NCI-H524 (cell line): ENCODE measurements at places on chromosomes 1 and 21.

GRCh38 chr1:155977690-155978324 is 540 bp downstream of the ARHGEF2 start:
- DNase-seq, result no peak

DNA sequence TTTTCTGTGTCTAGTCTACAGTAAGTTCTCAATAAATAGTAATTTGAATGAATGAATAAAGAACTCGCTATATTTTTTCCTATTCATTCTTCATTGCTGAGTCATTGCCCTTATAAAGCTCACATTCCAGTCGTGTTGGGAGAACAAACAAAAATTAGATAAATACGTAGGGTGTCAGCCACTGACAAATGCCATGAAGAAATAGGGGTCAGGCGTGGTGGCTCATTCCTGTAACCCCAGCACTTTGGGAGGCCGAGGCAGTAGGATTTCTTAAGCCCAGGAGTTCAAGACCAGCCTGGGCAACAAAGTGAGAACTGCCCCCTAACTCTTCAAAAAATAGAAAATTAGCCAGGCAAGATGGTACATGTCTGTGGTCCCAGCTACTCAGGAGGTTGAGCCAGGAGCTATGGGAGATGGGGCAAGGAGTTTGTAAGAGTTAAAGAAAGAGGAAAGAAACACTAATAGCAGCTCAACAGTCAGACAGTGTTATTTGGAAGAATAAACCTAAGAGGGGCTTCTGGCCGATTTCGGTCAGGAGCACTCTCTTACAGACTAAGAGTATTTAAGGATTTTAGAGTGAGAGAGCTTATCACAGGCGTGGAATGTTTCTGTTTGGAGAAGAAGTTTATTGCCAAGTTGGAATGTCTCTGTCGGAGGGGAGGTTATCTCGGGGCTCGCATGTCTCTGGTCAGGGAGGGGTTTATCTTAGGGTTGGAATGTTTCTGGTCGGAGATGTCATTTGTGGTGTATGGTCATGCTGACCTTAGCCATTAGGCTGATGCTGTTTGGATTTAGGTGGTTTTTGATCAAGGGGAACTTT is 1.8 kb upstream of the CHML start:
- no peak for DNase-seq

DNA sequence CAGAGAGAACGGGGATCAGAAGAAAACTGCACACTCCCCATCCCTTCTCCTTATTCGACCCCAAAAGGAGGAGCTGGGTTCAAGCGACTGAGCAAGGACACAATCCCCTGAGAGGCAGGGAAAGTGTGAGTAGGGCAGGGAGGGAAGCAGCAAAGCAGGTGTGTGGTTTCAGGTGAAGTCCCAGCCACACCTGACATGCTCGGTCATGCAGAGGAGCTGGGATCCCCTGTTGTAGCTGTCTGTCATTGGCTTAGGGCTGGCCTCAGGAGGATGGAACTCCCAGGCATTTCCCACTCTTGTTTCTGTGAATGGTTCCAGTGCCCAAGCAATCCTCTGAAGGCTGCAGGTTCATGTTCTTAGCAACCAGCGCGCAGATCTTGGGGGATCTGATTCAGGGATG is 150.7 kb downstream of the DSCAM start:
- DNase-seq, result no peak

GRCh38 chr1:178484698-178485225 is 12.0 kb downstream of the CLEC20A start:
- no peak for DNase-seq

DNA sequence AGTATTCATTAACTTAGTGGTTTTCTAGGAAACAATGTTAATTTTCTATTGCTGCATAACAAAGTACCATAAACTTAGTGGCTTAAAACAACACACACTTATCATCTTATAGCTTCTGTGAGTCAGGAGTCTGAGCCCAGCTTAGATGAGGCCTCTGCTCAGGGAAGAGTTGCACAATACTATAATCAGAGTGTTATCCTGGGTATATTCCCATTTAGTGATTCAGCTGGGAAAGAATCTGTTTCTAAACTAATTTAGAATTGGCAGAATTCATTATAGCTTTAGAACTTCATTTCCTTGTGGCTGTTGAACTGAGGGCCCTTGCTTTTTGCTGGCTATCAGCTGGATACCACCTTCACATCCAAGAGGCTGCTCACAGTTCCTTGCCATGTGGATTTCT is 515.5 kb downstream of the BRINP3 start:
- DNase-seq, result no peak

- no peak for DNase-seq
Observed at GRCh38 chr21:32710069-32710784, 17.6 kb downstream of the SYNJ1 start.

- DNase-seq, result no peak
Observed at GRCh38 chr1:100750005-100750885, 30.7 kb downstream of the VCAM1 start.
